ENCODE measurements at places on chromosomes 3 and 15.

GRCh38 chr15:40906991-40907802, 12.9 kb downstream of the VPS18 start:
- peak; percentile 54 for DNase-seq

GRCh38 chr15:55394694-55395093, 13.5 kb downstream of the CCPG1 start:
- DNase-seq = no peak

DNA sequence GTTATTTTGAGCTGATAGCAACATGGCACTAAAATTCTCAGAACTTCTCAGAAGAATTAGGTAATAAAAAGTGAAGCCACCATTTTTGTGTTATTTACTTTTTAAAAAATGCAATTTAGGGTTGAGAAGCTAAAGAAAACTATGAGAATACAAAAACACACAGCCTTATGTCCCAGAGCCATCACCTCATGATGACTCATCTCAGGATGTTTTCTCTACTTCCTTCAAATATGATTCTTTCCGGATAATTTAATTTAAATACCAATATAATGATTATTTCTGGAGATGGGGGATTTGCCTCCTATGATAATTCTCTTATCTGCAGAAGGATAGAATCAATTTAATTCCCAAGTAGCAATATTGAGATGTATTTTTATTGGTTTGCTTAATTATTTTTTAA, 105.6 kb upstream of the BFSP2 start:
- DNase-seq = no peak

- DNase-seq = no peak
These were observed 4.4 kb downstream of the WDR73 start for GRCh38 chr15:84649706-84650105.

DNA sequence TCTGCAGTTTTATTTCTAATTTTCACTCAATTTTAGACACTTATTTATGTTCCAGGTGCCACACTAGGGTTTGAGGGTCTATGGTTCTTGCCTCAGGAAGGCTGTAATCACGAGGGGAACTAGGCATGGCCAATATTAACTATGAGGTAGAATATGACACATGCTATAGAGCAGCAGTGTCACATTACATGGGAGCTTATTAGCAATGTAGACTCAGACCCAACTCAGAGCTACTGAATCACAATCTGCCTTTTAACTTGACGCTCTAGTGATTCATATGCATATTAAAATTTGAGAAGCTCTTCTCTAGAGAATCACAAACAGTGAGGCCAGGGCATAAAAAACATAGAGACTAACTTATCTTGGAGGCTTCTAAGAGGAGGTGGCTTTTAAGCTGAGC, 32.8 kb upstream of the MRPL3 start:
- no peak for DNase-seq

DNA sequence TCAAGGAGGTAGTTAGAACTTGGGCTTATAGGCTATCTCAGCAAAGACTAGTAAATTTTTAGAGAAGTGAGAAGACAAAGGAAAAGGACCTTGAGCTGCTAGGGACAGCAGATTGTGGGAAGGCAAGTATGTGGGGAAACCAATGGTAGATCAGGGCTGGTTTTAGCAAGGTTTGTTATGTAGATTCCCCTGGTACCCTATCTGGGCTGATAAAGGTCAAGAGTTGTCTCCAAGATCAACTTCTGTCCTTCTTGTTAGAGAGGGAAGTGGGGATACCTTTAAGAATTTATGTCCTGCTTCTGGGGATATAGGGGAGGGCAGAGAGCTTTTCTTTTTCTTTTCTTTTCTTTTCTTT, 28.9 kb downstream of the KAT2B start:
- no peak for DNase-seq

DNA sequence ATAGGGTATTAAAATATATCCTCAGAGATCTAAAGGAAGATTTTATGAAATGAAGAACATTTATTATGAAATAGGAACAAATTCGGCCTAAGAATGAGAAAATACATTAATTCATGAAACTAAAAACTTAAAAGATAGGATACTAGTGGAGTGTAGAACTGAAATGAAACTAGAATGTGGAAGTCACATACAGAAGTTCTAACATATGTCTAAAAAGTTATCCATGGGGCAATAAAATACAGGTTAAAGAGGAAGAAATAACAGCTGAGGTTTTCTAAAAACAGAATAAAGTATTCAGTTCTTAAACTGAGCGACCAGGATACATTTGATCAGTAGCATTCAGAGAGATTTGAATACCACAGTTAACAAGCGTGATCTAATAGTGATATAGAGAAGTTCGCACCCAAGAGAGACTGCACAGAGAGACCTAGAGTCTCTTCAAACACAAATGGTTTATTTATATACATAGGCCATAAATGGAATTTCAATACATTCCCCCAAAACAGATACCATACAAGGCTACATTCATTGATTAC, 85.9 kb downstream of the FEZF2 start:
- no peak for DNase-seq

- DNase-seq = no peak
These were observed 319.6 kb upstream of the IL12A start for GRCh38 chr3:159668990-159669476.

DNA sequence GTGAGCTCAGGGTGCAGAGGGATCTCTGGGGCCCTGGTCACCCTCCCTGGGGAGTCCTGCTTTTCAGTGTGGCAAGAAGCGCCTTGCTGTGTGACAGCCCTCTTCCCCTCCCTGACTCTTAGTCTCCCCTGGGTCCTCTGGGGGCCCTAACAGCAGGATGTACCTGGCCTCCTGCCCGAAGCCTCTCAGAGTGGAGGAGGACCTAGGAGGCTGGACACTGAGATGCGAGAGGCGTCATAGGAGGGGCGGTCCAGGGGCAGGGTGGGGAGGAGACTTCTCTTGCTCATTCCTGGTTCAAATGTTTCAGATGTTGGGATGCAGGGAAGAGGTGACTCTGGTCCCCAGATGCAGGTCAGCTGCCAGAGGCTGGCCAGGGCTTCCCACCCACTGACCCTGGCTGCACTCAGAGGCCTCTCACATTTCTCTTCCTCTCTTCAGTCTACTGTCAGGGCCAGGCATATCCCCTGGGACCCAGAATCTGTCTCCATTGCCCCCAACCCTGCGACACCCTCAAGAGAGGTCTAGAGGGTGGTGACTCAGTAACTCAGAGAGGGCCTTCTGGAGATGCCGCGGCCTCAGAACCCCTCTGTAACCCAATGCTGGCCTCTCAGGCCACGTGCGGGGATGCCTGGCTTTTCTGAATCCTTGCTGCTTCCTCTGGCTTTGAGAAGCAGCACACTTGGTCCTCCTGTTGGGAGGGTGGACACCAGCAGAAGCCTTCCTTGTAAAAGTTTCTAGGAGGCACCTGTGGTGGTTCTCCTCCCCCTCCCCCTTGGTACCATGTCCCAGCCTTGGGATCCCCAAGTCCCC, 25.9 kb downstream of the SNX33 start:
- no peak for DNase-seq

DNA sequence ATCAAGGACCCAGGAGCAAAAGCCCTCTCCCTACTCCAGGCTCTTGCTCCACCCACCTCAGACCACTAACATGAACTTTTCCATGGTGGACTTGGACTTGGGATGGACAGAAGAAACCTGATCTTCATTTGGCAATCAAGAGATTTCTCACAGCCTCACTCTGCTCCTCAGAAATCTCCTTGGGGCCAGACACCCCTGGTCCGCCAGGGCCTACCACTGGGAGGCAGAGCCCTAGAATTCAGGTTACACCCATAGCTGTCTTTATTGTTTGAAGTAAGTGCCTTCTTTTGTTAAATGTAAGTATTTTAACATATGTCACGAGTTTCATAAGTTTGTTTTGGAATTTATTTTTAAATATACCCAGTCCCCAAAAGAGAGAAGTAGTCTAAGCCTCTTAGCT, 13.2 kb downstream of the SHF start:
- no peak for DNase-seq

GRCh38 chr3:176032043-176032442, 1165.2 kb downstream of the TBL1XR1 start:
- DNase-seq = no peak

DNA sequence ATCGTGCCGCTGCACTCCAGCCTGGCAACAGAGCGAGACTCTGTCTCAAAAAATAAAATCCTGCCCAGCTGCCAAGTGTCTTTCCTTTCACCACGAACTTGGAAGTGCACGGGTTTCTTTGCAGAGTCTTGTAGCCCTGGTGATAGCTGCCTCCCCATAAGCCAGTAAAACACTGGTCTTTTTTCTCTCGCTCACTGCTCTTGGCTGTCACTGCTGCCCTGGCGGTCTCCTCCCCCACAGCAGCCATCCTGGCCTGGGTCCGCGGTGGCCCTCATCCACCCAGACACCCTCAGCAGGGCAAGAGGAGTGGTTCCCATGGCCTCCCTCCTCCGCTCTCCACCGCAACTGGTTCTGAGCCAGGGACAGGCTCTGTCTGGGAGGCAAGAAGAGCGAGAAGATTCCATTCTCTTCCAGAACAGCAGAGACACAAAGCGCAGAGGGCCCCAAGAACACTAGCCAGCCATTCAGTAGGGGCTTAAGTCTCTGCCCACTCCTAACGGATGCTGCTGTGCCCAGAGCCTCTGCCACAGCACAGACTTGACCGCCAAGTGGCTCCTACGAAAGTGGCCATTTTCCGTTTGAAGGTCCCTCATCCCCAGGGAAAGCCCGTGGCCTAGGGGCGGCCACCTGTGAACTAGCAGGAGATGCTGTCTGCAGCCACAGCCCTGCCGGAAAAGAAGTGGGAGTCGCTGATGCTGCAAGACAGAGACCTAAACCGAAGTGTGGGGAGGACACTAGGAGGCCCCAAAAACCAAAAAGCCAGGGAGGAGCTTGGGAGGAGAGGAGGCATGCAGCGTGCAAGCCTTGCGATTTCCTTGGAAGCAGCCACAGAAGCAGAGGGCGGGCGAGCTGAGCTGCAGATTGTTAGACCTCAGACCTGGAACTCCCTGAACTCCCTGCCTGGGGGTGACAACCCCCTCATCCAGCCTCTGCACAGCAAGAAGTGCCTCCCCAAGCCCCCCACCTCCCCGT, 44.1 kb downstream of the KLHL25 start:
- DNase-seq = no peak

- DNase-seq = no peak
These were observed 134.6 kb upstream of the PDZRN3 start for GRCh38 chr3:73759297-73759711.

GRCh38 chr3:85303156-85303555, 344.4 kb downstream of the CADM2 start:
- no peak for DNase-seq

- no peak for DNase-seq
These were observed 44.6 kb downstream of the RAB27A start for GRCh38 chr15:55245059-55245458.

GRCh38 chr3:171695426-171695825, 114.9 kb downstream of the PLD1 start:
- DNase-seq = no peak

- DNase-seq = no peak
These were observed 134.5 kb upstream of the AADACL2 start for GRCh38 chr3:151599103-151599672.

GRCh38 chr15:39730552-39730951, 52.1 kb downstream of the FSIP1 start:
- no peak for DNase-seq

GRCh38 chr3:12679468-12679867, 15.6 kb upstream of the RAF1 start:
- no peak for DNase-seq

DNA sequence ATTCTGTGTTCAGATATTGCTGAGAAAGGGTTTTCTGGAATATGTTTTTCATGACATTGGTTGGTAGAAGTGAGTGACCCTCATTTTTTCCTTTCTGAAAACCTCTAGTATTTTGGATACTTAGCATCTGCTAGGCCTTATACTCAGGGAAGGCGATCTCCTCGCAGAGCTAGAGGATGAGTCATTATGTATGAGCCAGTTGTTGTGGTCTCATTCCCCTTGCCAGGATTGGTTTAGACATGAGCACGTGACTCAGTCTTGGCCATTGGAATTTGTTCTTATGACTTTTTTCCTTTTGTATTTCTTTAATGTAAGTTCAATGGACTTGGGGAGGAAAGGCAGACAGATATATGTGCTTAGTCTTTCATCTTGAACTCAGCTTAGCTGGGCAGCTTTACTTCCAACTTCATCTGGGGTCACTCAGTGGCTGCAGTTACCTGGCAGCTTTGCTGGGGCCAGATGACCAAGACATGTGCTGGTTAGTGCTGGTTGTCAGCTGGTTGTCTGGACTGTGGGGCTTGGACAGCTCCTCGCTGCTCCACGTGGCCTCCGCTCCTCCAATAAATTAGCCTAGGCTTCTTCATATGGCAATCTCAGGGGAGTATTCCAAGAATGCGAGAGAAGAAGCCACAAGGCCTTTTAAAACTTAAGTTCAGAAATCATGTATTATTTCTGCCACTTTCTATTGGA, 207.5 kb downstream of the IL20RB start:
- no peak for DNase-seq

DNA sequence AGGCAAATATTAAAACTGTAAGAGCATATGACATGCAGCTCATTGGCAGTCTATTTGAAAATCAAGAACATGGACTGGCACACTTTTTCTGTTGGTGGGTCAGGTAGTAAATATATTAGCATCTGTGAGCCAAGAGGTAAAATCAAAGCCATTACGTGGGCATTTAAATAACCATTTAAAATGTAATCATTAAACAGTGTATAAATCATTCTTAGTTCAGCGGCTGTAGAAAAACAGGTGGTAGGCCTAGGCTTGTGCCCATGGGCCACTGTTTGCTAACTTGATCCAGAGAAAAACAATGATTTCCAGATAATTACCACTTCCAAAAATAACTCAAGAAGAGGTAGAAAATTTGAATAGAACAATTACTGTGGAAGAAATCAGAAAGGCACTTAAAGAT, 105.1 kb downstream of the CHST2 start:
- DNase-seq = peak; percentile 76

GRCh38 chr3:80079886-80080285, 312.1 kb upstream of the ROBO1 start:
- DNase-seq = no peak

DNA sequence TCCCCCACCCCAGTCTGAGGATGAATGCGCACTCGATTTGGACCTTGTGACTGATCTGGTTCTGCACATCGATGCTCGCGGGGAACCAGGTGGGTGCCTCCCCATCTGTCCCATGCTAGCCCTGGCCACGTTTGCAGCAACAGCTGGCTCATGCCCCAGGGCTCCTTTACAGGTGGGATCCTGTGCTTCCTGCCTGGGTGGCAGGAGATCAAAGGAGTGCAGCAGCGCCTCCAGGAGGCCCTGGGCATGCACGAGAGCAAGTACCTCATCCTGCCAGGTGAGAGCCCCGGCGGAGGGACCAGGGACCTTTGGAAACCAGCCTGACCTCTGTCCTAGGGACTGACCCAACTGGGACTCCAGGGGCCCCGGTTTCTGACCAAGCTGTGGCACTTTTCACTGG, 44.3 kb downstream of the DHX30 start:
- DNase-seq = no peak
